NCI-H146 (cell line): ENCODE measurements at places on chromosomes 12 and 14.

DNA sequence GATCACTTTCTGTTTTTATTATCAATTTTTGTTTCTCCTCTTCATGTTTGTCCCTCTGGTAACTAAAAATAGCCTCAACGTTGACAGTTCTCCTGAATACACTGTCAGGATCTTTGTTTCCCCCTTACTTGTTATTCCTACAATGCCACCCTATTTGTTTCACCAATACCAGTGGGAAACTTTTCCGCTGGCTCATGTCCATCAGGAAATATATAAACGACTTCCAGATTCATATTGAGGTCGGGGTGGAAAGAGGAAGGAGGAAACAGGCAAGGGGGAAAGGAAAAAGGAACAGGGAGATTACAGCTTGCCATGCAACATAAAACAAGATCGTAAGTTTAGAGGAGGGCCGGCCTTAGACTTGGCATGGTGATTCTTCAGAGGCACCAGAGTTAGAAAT is 61.7 kb downstream of the BTBD7 start:
- no peak for DNase-seq

DNA sequence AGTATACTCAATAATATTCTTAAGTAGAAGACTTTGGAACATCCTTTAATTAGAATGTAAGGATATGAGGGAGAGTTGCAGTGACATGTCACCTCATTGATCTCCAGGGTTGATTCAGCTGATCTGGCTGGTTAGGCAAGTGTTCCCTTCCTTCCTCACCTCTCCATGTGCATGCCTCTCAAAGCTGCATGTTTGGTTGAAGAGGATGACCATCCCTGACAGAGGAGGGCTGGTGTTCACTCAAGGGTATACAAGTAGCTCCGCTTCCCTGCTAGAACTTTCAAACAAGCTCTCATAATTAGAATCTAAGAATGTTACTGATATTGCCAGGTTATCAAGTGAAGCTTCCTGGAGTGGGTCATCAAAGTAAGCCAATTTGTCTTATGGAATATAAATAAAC is 341.1 kb upstream of the FLRT2 start:
- no peak for DNase-seq

DNA sequence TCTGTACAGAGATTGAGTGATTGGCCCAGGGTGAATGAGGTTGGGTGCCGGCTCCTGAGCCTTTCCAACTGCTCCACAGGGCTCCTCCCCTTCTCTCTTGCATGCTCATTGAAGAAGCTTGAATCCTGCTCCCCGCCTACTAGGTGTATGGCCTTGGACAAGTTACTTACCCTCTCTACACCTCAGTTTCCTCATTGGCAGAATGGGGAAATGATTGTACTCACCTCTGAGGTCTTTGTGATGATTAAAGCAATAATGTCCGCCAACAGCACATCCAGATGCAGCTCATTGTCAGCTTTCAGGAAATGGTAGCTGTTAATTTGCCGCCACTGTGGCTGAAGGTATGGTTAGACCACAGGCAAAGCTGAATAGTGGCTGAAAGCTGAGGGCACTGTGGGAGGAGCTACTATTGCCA is 174.1 kb downstream of the CRADD start:
- peak; percentile 5 for DNase-seq

DNA sequence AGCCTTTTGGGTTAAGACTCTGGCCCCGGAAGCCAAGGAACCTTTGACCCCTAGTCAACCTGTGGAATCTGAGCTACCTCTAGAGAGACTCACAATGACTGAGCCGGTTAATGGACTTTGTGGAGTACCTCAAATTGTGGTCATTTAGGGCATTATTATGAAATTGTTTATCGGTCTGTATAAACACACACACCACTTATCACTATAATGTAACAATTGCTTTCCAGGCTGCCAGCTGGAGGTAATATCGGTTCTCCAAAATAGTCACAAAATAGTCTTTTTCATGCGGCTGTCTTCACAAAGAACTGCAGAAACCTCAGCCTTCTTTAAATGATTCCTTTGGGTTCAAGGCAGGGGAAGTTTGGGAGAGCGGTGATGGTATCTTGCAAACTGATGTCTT is 144.2 kb downstream of the DACT1 start:
- DNase-seq: no peak

- peak; percentile 50 for DNase-seq
These were observed 34.8 kb downstream of the DEGS2 start for GRCh38 chr14:100124551-100125088.

GRCh38 chr14:89730687-89731086 is 223.8 kb downstream of the EFCAB11 start:
- no peak for DNase-seq

DNA sequence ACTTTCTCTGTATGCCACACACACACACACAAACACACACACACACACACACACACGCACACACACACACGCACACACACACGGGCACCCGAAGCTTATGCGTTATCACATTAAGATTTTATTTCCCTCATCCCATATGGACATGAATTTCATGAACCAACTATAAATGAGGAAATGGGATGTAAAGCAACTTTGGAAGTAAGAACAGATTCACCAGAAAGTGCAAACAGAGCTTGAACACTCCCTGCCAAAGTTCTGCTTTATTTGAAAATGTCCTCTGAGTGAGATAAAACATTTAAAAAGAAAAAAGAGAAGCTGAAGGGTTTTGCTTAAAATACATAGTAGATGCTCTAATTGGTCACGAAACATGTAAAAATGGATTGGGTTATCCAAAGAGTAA is 90.4 kb upstream of the OTX2 start:
- DNase-seq: no peak
